WTC11 (cell line): ENCODE measurements at places on chromosomes 2 and 18. TPM values are rescaled to one million over a fixed set of nuclear protein-coding genes. Genes with fewer than 3 reads are reported as not detected.

Gene TEX44
- not detected in 3 replicates for total RNA-seq

Gene CRYGC
- total RNA-seq = not detected in 3 replicates

Gene TCF23
- total RNA-seq = 0.05 to 0.14 TPM (median 0.13 TPM) in 3 replicates

Gene ACMSD
- not detected in 3 replicates for total RNA-seq

Gene PHOSPHO2
- 6.1 to 8.1 TPM (median 7.3 TPM) in 3 replicates for total RNA-seq

Gene CABLES1
- total RNA-seq = 15.4 to 18.0 TPM (median 17.0 TPM) in 3 replicates

Gene TSPYL6
- not detected in 3 replicates for total RNA-seq

Gene TRAK2
- 9.4 to 12.8 TPM (median 10.5 TPM) in 3 replicates for total RNA-seq

Gene RBMS1
- 53.1 to 56.3 TPM (median 54.3 TPM) in 3 replicates for total RNA-seq

Gene FBXO41
- 19.2 to 21.5 TPM (median 21.1 TPM) in 3 replicates for total RNA-seq

Gene TRIM43
- 0.11 TPM in 1 of 3 replicates, not detected in the others for total RNA-seq

Gene SCYGR4
- total RNA-seq = not detected in 3 replicates
